Activated CD4-positive, alpha-beta T cell treated with anti-CD3 and anti-CD28 coated beads, Interleukin-2, amount 50 U/mL, for 16 hours (primary cell): ENCODE measurements at places on chromosomes 7 and 10.

DNA sequence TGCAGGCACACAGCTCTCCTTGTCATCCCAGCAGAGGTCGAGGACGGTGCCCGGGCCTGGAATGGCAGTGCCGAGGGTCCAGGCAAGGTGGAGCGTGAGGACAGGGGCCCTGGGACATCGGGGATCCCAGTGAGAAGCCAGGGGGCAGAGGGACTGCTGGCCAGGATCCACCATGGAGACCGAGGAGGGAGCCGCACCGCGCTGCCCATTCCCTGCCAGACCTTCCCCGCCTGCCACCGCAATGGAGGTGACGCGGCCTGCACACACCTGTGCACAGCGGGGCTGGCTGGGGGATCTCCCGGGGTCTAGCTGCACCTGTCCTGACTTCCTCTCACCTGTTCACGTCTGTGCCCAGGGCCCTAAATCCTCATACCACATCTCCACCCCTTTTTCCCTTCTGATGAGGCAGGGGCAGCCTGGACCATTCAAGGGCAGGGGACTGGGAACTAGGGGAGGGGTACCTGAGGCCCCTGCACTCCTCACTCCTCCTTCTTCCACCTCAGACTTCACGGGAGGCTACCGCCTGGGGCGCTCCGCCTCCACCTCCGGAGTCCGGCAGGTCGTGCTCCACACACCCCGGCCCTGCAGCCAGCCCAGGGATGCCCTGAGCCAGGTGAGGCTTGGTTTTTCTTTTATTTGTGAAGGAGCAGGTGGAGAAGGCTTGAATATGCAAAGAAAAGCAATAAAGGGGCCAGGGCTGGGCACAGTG, 6.9 kb downstream of the NYAP1 start:
- no peak for DNase-seq

DNA sequence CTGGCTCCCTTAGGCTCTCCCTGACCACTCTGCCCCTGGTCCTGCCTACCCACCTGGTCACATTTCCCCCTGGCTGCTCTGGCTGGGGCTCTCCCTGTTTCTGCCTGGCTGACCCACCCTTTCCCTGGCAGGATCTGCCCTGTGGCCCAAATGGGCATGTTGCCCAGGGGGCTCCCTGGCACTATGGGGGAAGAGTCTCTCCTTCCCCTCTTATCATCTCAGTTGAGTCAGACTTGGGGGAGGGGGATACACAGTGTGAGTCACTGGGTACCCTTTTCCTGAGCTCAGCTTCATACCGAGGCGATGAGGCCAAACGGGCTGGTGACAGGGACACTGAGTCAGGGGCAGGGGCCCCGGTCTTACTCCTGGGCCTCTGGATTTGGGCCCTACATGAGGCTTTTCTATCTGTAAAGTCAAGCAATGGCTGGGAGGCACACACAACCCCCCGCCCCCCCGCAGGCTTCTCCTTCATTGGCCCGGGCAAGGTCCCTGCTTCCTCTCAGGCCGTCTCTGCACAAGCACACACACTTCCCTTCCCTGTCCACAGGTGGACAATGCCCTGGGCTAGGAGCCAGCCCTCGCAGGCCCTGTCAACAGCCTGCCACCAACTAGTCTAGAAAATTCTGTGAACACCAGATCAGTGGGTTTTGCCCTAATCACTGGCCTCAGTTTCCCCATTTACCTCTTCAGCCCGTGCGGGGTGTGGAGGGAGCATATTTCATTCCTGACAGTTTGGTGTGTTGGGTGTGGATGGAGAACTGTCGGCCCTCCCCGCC, 627 bp upstream of the FLNC start:
- DNase-seq, result no peak

DNA sequence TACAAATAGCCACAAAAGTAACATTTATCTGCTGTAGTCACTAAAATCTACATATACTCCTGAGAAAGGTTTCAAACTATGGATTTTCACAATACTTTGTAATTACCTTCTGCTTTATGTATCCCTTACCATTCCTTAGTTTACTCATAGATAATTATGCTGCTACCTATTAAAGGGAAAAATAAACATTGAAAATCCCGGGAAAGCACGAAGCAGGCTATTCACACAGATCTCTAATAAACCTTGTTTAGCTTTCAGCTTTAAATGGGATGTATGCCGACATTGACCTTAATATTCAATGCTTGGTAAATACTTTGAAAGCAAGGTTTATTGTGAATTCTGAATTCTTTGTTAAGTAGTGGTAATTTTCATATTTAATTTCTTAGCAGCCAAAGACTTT, 58.5 kb upstream of the SMIM30 start:
- DNase-seq, result no peak

GRCh38 chr7:45224832-45225231, 67.2 kb downstream of the RAMP3 start:
- DNase-seq, result no peak

DNA sequence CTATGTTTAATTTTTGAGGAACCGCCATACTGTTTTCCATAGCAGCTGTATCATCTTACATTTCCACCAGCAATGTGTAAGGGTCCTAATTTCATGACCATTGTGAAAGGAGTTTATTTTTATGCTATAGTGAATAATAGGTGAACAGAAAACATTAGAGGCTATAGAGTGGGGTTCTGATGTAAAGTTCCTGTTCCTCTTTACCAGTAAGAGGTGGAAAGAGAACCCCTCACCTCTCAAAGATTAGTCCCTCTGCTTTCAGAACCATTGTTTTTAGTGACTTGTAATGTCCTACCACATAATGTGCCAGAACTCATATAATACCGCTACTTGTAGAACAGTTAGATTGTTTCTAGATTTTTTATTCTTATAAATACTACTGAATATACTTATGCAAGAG, 34.2 kb downstream of the SUFU start:
- no peak for DNase-seq

DNA sequence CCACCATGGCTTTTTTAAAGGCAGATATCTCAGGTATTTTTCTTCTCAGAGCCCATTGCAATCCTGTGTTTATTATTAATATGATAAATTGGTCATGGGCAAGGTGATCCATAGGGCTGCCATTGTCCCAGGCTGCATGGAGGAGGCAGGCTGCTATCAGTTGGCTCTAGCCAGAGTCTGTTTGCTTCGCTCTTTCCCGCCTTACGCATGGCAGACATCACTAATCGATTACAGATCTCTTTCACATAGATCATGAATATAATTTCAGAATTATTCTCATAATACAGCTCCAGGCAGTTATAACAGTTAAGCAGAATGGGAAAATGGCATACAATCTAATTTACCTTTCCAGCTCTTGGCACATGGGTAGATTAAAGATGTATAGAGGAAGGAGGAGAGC, 30.4 kb upstream of the HABP2 start:
- DNase-seq, result no peak

- DNase-seq, result no peak
Observed at GRCh38 chr10:116838143-116838725, 11.1 kb upstream of the ENO4 start.

GRCh38 chr10:27986821-27987220, 12.1 kb downstream of the ODAD2 start:
- no peak for DNase-seq

GRCh38 chr10:120308589-120308988, 148.4 kb upstream of the PLPP4 start:
- DNase-seq, result no peak

- DNase-seq, result no peak
Observed at GRCh38 chr10:3272300-3272699, 99.7 kb upstream of the PITRM1 start.

- DNase-seq, result no peak
Observed at GRCh38 chr10:69406302-69406811, 10.4 kb downstream of the TACR2 start.

DNA sequence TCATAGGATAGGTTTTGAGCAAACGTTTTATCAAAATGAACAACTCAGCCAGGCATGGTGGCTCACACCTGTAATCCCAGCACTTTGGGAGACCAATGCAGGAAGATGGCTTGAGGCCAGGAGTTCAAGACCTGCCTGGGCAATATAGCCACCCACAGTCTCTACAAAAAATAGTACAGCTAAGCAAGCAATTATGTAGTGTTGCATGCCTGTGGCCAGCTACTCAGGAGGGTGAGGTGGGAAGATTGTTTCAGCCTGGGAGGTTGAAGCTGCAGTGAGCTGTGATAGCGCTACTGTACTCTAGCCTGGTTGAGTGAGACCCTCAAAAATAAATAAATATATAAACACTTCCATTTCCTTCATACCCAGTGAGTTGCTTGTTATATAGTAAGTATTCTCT, 67.1 kb downstream of the LSMEM1 start:
- DNase-seq, result no peak
